ENCODE measurements at places on chromosomes 6 and 20.

DNA sequence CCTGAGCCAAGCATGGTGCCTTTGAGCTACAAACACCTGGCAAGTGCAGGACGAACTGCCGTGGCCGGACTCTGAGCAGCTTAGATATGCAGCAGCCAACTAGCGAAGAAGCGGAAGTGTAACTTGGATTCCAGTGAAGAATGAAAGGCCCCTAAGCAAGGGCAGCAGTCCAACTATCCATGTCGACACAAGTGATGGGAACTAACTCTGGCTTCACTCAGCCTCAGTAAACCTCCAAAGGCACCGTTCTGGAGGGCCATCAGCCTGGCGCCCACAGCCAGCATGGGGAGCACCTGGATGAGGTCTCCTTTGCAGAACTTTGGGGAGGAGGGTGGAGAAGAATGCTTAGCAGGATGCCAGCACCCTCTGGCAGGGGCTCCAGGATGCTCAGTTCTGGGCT is 78.4 kb upstream of the MLN start:
- DNase-seq: no peak

GRCh38 chr20:59578436-59579403 is 25.6 kb upstream of the PHACTR3 start:
- peak; percentile 80 for DNase-seq

DNA sequence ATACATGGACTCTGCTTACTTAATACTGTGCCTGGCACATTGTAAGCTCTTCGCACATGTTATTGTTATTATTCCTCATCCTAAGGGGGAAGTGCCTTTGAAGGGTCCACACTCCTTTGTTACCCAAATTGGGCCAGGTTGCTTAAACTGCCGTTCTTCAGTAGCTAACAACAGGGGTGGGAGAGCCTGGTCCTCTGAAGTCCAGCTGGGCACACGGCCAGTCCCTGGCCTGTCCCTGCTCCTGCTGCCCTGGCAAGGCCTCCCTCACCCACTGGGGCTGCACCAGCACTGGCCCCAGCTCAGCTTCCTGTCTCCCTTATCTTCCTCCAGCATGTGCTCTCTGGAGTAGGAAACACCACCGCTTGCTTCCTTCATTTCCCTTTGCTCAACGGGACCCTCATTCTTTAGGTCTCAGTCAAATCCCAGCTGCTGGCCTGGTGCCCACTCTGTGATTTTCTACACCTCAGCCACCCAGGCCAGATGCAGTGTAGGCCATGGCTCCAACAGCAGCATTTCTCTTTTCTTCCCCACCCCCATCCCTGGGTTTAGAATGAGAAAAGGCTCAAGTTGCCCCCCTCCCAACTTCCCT is 5.5 kb upstream of the PROCR start:
- DNase-seq: peak; percentile 92

GRCh38 chr20:49867453-49868215 is 47.7 kb downstream of the SPATA2 start:
- no peak for DNase-seq

Data from G401 (cell line).